NB4 (cell line): ENCODE measurements at places on chromosomes 7 and 10.
A peak's percentile ranks its signal among the peaks of the same experiment; 100 is the strongest.

- no peak for DNase-seq
Measured at GRCh38 chr10:54722075-54722474, 79.0 kb downstream of the PCDH15 start.

GRCh38 chr10:1651270-1651966 is 85.9 kb downstream of the ADARB2 start:
- DNase-seq: no peak

- no peak for DNase-seq
Measured at GRCh38 chr7:33888166-33888565, 17.2 kb upstream of the BMPER start.

DNA sequence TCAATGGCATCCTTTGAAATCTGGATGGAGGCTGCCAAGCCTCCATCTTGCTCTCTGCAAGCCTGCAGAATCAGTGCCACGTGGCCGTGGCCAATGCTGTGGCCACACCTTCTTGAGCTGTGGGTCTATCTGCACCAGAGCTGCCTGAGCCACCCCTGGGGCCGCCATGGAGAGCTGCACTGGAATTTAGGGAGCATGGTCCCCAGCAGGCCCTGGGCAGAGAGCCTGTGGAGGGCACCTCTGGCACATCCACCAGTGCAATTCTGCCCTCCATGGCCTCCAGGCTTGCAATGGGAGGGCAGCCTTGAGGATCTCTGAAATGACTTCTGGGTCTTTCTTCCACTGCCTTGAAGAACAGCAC is 55.6 kb upstream of the NKX6-2 start:
- no peak for DNase-seq

- DNase-seq: no peak
Measured at GRCh38 chr7:121313793-121314676, 14.8 kb upstream of the WNT16 start.

DNA sequence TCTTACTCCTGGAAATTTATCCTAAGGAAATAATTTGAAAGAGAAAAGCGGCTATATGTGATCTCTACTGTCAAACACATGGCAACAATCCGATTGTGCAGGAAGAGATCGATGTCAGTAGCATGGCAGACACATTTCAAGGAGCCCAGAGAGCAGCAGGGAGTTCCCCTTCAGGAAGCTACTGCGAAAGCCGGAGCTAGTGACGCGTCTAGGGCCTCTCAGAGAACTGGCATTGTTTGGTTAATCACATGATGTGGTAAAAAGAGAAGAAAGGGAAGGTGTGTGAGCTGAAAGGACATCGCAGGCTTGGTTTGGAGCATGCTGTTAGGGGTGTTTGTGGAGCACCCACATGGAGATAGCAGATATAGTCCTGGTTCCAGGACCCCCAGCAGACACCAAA is 74.9 kb downstream of the BEND7 start:
- peak; percentile 33 for DNase-seq
